ENCODE measurements at places on chromosomes 3 and 15.

GRCh38 chr3:41462103-41462691 is 262.9 kb downstream of the CTNNB1 start:
- no peak for DNase-seq

- DNase-seq, result no peak
These were observed 12.4 kb downstream of the RBPMS2 start for GRCh38 chr15:64763021-64763420.

GRCh38 chr15:52080031-52080430 is 32.5 kb downstream of the BCL2L10 start:
- DNase-seq, result no peak

DNA sequence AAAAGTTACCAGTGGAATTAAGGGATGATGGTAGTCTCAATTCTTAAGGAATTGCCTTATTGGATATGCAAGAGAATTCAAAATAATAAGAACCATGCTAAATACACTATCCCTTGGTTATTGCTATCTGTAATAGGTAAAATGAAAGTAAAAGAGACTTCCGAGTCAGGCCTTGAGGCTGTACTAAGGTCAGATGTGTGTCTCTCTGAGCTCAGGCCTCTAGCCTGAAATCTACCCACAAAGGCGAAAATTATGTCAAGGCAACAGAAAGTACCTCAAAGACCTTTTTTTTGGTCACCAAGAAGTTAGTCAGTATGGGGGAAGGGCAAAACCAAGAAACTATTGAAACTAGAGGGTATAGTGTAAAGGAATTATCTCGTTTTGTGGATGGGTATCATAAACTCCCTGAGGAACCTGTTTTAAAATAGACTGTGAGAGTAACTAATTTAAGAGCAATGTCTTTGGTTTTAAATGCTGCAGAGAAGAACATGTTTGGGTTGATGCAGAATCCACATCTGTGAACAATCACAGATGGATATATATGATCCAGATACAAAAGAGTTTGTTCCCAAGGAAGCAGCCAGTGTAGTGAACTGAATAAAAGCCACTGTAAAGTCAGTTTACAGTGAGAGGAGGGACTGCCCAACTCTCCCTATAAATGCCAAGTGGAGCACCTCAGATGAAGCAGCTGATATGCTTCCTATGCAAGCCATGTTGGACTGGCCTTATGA is 382.3 kb upstream of the SEMA6D start:
- no peak for DNase-seq

DNA sequence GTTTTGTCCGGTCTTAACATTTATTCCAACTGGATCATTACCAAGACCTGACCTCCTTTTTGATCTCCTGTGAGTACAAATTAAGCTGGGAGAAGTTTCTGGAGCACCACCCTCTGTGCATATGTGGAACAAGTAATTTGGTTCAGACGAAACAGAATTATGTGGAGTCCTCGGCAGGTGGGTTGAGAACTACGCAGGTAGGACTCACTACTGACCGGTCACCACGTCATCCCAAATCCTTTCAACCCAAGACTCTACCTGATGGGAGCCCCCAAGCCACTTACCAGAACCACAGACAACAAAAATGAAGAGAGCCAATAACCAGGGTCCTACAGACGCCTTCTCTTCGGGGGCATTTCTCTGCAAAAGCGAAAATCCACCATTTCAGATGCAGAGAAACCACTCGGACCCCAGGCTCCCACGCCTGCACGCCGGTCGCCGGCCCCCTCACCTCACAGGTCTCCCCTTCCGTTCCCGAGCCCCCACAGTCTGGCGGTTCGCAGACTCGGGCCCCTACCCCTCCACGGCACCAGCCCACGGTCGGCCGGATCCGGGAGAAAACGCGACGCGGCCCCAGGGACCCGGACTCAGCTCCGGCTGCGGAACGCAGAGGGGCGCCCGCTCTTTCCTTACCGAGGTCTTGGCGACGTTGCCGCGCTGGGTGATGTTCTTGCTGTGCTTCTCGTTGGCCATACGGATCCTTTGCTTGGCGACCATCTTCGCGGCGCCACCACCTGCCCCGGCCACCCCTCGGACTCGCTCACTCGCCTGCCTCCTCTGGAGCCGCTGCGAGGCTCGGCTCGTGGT is 674 bp downstream of the SERP1 start:
- no peak for DNase-seq

Measured in HFF-Myc (cell line).